ENCODE measurements at places on chromosomes 1 and 21.

DNA sequence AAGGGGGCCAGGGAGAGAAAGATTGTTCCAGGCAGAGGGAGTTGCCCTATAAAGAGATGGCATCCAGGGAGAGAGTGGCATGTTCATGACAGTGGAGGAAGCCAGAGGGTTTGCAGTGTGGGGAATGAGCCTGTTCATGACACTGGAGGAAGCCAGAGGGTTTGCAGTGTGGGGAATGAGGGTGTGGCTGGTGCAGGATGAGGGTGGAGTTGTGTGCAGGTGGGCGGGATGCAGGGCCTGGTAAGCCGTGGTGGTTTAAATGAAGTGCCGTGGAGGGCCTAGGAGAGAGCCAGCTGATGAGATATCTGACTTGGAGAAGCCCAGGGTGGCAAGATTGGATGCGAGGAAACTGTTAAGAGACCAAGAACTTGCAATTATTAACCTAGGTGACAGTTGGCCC, 131.8 kb downstream of the CAMTA1 start:
- DNase-seq: no peak

DNA sequence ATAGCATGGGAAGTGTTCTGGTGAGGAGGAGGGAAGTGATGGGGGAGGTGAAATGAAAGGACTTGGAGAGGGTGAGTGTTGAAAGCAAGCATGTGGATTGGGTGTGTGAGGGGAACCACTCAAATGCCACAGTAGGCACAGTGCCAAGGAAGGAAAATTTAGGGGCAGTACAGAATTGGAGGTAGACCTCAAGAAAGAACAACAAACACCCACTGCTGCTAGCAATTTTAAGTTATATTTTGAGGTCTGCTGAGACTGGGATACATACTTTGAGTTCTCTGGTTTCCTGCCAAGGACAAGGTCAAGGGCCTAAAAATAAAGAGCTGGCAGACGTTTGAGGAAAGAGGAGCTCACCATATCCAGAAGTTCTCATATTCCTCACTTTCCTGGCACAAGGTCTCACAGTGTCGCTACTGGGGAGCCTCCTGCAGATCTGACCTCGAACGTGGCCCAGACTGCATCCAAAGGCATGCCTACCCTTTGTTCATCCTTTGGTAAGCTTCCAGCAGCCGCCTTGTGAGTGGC, 104.0 kb downstream of the BRINP2 start:
- DNase-seq: no peak

- peak; percentile 90 for DNase-seq
Measured at GRCh38 chr1:178055093-178055492, 38.8 kb upstream of the RASAL2 start.

GRCh38 chr1:17595602-17595925, 56.1 kb downstream of the ARHGEF10L start:
- no peak for DNase-seq

- no peak for DNase-seq
Measured at GRCh38 chr1:3470650-3471355, 16.3 kb downstream of the ARHGEF16 start.

DNA sequence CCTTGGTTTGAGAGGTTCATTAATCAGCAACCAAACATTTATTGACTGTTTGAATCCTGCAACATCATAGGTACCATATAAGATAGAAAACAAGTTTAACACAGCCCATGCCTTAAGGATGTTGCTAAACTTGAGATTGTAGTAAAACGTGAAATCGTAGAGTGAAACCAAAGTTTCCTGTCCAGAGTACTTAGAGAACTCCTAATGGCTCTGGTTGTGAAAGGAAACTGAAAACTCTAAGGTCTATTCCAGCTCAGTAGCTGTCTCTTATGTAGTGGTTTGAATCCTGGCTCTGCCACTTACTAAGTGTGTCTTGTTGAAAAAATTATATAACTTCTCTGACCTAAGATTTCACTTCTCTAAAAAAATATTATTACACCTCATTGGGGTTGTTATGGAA, 310.9 kb downstream of the NTNG1 start:
- peak; percentile 61 for DNase-seq

DNA sequence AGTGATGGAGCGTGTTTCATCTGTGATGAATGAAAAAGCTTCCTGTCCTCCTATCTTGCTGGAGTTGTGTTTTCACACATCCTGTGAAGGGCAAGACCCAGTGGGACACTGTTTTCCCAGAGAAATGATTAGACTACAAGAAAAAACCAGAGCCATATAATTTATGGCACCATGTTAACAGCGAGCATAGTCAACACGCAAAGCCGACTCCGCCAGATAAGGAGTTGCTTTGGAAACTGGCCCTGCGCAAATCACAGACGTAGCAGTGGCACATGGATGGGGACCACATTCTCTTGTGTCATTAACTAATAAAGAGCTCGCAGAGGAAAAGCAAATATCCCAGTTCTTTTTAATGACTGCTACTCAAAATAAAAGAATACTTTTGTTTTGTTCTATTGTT, 471.2 kb upstream of the RUNX1 start:
- DNase-seq: no peak

GRCh38 chr1:244322791-244323521, 128.8 kb downstream of the ADSS2 start:
- peak; percentile 88 for DNase-seq

DNA sequence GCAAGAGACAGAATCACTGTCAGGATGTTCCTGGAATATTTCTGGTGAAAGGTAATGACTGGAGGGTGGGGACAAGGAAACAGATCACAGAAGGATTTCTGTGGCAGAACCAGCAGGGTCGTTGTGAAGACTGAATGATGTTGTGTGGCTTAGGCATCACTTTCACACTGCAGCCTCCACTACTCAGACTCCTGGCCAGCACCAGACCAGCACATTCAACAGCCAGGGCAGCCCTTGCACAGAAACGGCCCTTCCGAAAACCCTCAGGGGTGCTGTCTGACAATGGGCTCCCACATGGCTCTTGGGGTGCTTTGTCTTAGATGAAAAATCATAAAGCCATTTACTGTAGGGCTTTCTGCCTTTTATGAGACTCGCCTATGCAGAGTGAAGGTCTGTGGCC, 3.8 kb upstream of the RAB7B start:
- DNase-seq: no peak

GRCh38 chr1:203508463-203509073, 14.6 kb downstream of the OPTC start:
- no peak for DNase-seq
